ENCODE measurements at places on chromosomes 12 and 14.
A peak's percentile ranks its signal among the peaks of the same experiment; 100 is the strongest.

- no peak for DNase-seq
Observed at GRCh38 chr12:124376435-124376834, 81.5 kb downstream of the RFLNA start.

DNA sequence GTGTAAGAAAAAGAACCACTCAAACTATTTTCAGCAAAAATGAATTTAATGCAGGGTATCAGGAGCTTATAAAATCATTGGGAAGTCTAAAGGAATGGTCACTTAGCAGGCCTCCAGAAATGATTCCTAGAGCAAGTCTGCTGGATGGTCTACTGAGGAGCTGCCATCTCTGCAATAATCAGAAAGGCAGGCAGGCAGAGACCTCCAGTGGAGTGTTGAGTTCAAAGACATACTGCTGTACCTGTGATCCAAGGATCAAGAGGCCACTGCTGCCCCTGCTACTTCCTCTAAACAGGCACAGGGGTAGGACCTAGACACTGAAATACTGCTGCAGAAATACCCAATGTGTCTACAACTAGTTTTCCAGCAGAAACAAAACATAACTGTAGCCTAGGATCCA, 14.5 kb upstream of the KICS2 start:
- DNase-seq = no peak

- no peak for DNase-seq
Observed at GRCh38 chr12:54967461-54967860, 17.1 kb downstream of the TESPA1 start.

DNA sequence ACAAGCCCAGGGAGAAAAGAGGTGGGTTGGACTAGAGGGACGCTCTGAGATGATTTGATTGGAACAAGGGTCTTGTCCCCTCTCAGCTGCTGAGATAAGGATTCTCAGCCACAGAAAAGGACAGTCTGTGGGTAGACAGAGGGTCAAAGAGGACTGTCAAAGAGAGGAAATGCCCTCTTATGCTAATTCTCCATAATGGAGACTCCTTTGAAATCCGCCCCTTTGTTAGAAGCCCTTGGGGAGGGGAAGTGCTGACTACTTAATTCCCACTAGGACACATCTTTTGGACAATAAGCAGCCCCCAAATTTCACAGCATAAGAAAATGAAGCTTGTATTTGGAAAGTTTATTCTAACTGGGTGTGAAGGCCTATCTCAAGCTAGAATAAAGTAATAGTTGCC, 176.6 kb downstream of the KTN1 start:
- no peak for DNase-seq

GRCh38 chr14:71322655-71323250, 415.5 kb downstream of the PCNX1 start:
- peak; percentile 66 for DNase-seq

DNA sequence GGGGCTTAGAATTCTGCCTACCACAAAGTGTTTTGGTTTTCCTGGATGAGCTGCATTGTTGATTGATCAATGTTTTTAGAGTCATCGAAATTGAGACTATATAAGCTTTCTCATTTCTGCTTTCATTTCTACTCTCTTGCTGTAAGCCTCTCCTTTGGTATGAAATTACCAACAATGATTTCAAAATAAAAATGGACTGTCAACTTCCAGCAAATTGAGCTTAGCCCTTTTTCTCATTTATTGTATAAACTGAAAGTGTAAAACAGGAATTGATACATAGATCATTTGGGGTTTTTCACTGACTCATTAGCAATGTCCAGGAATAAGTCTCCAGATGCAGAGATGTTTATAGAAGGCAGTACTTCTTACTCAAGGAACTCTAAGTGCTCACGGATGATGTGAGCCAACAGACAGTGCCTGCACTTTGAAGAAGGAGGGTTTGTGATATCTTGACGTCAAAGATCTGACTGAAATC, 20.0 kb upstream of the PCNX1 start:
- no peak for DNase-seq

DNA sequence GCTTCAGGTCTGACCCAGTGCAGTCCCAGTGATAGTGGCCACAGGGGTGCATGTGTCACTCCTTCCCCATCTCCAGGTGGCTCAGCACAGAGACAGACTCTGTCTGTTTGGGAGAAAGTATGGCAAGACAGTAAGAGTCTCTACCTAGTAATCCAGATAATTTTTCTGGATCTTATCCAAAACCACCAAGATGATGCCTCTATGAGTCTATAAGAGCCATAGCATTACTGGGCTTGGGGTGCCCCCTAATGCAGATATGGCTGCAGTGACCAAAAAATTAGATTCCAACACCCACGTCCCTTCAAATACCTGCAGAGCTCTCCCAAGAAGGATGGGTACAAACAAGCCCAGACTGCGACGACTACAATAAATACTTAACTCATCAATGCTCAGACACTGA, 123.8 kb downstream of the GRIP1 start:
- no peak for DNase-seq

- no peak for DNase-seq
Observed at GRCh38 chr12:20578142-20578541, 117.0 kb upstream of the SLCO1C1 start.

GRCh38 chr14:20624495-20625070, 16.9 kb downstream of the OR6S1 start:
- DNase-seq = no peak

DNA sequence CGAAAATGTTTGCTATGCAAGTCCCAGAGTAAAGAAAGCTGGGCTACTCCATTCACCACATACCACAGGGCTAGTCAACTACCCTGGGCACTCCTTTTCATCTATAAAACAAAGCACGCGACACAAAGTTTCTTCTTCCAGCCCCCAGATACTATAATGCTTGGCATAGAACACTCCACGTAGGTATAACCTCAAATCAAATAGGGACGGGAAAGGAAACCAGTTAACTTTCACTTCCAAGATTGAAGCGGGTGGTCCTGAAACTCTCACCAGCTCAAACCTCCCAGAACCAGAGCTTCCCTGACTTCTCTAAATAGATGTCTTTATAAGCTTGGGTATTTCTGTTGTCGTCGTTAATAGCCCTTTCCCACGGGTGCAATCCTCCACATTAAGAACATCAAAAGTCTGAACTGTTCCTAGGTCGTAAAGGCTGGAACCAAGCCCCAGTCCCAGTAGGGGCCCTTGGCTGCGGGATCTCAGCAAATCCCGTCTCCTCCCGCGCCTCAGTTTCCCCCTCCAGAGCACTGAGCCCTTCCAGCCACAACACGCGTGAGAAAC, 647 bp downstream of the LGMN start:
- peak; percentile 41 for DNase-seq

- no peak for DNase-seq
Observed at GRCh38 chr12:45893240-45893639, 97.1 kb downstream of the SCAF11 start.

- peak; percentile 63 for DNase-seq
Observed at GRCh38 chr14:52299692-52300278, 14.3 kb upstream of the PTGER2 start.

- no peak for DNase-seq
Observed at GRCh38 chr14:96160076-96160912, 44.3 kb upstream of the BDKRB2 start.

GRCh38 chr14:90387206-90387760, 9.5 kb upstream of the CALM1 start:
- no peak for DNase-seq

GRCh38 chr14:62081012-62081612, 318.9 kb downstream of the SNAPC1 start:
- DNase-seq = peak; percentile 53

DNA sequence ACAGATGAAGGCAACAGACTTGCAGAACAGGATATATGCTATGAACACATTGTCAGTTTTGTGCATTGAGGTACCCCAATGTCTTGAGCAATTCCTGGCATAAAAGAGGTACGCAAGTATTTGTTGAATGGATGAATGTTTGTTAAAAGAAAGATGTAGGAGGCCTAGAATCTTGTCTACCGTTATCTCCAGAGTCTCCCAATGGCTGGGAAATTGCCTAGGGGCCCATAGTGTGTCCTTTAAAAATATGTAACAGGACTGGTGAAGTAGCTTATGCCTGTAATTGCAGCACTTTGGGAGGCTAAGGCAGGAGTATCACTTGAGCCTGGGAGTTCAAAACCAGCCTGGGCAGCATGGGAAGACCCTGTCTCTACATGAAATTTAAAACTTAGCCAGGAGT, 20.4 kb upstream of the SPTSSA start:
- DNase-seq = no peak

DNA sequence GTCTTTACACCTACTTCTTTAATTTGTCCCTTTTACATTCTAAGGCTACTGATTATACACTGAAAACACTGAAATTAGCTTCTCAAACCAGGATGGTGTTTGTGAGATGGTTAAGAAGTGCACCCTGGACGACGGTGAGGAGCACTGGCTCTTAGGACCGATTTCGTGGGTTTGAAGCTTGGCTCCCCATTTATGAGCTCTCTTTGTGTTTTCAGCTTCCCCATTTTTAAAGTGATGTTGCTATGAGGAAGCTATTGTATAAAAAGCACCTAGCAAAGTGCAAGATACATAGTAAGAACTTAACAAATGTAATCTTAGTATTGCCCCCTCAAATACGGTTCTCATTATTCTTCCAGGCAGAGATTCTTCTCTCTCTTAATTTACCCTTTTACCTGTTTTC, 4.7 kb downstream of the NFYB start:
- DNase-seq = no peak

DNA sequence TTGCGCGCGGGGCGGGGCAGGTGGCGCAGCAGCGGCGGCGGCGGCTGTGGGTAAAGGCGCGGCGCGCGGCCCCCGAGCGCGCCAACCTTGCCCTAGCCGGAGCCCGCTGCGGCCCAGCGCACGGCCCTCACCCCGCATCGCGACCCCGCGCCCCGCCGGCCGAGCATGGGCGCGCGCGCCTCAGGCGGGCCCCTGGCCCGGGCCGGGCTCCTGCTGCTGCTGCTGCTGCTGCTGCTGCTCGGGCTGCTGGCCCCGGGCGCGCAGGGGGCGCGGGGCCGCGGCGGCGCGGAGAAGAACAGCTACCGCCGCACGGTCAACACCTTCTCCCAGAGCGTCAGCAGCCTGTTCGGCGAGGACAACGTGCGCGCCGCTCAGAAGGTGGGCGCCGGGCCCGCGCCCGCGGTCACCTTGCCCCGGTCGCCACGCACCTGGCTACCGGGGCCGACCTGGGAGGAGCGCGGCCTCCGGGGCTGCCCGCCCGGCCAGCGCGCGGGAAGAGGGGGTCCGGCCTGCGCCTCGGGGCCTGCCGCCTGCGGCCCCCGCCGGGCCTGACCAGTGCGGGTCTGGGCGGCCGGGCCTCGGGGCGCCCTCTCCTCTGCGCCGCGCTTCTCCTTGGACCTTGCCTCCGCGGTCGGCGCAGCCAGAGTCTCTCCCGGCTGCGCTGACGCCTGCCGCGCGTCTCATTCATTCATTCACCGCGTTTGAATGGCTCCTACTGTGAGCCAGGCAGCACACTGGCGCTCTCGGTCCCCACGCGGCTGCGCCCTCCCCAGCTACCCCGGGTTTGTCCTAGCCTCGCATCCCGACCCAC, at the start of gene BRI3BP:
Gene BRI3BP, plus strand, starts transcription at position 20 of the 811 bp plus-strand sequence. Its CDS starts 146 bp downstream, at position 166.
- DNase-seq = no peak

DNA sequence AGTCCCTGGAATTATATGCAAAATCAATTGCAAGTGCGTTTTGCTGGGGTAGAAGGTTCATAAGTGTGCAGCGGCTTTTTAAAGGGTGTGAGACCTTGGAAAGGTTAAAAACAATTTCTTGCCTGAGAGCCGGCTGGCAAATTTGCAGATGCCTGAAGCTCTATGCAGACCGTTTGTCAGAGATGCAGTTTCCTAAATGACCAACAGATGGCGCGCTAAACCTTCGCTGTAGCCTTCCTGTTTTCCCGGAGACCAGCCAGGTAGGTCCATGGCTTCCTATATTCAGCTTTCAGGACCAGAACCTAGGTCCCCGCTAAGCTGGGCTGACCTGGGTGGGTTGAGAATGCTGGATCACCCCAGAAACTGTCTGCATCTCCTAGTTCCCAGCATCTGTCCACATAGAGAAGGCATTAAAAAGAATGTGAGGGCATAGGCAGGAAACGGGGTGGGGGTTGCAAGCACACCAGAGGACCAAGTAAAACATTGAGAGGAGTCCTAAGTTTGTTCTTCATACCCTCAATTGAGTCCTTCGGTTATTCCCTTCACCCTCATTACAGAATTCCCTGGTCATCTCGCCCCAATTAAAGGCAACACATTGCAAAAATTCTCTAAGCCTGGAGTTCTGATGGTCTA, 5.7 kb upstream of the NOS1 start:
- peak; percentile 82 for DNase-seq

- DNase-seq = no peak
Observed at GRCh38 chr12:23929906-23930305, 19.6 kb downstream of the SOX5 start.

DNA sequence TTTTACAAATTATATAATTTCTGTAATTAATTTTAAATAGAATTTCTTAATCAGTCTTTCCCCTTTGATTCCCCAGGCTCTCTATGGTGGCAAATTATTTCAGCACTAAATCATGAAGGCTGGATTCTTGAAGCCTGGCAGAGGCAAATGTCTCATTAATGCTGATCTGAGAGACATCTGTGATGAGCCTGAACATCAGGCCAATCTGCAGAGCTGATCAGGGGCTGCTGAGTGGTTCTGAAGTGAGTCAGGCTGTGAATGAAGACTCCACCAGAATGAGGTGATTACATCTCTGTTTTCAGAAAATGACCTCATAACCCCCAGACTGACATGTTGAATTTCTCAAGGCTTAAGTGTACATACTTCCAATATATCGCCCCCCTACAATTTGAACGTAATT, 124.2 kb upstream of the MIS18BP1 start:
- DNase-seq = no peak

- DNase-seq = no peak
Observed at GRCh38 chr12:49873361-49873934, 30.3 kb downstream of the FAIM2 start.

GRCh38 chr14:100526632-100527031, 60.6 kb downstream of the BEGAIN start:
- DNase-seq = no peak

GRCh38 chr14:54784657-54785056, 118.0 kb downstream of the GCH1 start:
- no peak for DNase-seq

- no peak for DNase-seq
Observed at GRCh38 chr12:104997541-104997940, 11.4 kb downstream of the NOPCHAP1 start.

DNA sequence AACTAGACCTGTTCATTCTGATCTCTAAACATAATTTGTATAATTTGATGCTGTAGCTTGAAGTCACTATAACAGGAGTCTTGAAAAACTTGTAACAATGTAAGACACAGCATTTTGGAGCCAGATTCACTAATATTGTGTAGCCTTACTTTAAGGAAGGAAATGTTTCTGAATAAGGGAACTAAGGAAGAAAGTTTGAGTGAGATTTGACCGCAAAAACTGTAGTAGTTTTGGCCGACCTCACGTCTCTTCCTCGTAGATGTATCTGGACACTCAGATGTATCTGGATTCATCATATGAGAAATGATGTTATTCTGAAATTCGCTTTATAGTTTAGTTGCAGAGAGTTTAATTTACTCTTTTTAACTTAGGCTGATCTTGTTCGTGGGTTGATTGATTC, 13.9 kb upstream of the DNAH10 start:
- no peak for DNase-seq

DNA sequence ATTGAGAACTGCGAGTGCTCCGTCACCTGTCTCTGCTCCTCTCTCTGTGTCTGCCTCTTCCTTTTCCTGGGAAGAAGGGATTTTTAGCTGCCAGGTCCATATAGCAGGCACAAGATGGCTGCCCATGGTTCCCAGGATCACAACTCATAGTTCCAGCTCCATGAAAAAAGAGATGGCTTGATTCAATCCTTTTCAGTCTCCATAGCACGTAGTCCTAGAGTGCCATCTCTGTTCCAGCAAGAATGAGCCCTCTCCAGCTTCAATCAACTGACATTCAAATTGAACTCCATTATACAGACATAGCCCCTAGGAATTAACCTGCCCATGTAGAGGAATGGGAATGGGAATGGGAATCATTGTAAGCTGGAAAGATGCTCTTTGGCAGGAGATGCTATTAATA, 34.7 kb upstream of the RTRAF start:
- no peak for DNase-seq

Data from GM13977 (cell line).